ENCODE measurements at places on chromosomes 6 and 20.

DNA sequence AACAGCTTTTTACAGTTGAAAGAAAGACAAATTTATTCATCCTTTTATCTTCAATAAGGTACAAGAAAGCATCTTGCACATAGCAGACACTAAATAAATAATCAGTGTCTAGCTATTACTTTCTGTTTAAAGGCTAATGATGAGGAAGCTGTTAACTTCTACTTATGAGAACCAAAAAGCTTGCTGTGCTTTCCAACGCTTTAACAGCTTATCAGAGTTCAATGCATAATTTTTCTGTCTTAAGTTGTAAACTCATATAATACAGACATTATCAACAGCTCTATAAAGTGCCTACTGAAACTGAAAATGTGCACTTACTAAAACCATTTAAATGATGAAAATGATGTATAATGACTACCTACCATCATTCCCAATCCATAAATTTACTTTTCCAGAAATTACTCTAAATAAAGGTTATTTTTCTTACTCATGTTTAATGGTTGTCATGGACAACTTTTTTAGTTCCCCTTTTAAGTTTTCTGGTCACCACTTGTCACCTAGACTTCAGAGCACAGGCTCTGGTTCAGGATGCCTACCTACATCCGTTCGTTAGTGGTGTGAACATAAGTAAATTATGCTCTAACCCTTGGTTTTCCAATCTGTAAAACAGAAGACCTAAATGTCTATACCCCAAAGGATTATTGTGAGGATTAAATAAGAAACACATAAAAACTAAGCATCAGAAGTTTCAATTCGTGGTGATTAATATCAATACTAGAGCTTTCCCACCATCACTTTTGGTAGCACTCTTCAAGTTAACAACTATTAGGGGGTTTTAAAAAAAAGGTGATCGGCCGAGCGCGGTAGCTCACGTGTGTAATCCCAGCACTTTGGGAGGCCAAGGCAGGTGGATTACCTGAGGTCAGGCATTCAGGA, 8.0 kb downstream of the PNISR start:
- no peak for DNase-seq

- DNase-seq = no peak
Measured at GRCh38 chr6:99348288-99349170, 945 bp downstream of the FAXC start.

GRCh38 chr6:138493413-138493812, 5.9 kb downstream of the NHSL1 start:
- DNase-seq = peak; percentile 90

- DNase-seq = no peak
Measured at GRCh38 chr6:116933485-116933884, 56.4 kb downstream of the RFX6 start.

All from epithelial cell of esophagus (primary cell).